ENCODE measurements at places on chromosomes 1 and 21. TPM values are rescaled to one million over a fixed set of nuclear protein-coding genes. Genes with fewer than 3 reads are reported as not detected.

GBP6 gene
- total RNA-seq: not detected

CACNA1S gene
- not detected for total RNA-seq

GRCh38 chr1:34019741-34020552, 145.1 kb downstream of the CSMD2 start:
- no peak for DNase-seq

DNA sequence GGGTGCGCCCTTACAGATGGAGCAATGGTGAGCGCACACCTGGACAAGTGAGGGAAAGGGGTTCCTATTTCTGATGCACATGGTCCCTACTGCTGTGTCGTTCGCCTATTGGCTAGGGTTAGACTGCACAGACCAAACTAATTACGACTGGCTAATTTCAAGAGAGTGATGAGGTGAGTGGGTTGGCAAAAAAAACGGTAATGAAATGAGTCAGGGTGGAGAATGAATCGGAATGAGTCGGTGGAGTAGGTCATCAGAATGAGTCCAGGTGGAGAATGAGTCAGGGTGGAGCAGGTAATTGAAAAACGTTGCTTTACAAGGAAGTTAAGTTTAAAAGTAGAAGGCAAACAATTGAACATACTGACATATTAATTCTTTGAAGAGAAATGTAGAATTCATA, 79.8 kb downstream of the WDR4 start:
- no peak for DNase-seq

DNA sequence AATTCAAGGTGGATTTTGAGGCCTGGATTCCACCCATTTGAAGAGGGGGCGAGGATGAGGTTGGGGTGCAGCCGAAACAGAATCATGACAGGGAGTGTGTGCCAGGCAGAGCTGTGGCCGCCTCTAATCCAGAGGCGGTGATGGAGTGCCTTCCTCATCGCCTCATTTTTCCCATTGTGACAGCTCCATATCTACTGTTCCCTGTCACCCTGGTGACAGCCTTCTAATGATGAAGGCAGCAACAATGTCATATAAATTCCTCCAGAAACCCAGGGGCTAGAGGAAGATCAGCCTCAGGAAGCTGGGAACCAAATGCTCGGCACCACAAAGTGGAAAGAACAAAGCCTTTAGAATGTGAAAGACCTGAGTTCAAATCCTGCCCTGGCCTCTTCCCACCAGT, 42.0 kb downstream of the LRRN2 start:
- DNase-seq: no peak

DNA sequence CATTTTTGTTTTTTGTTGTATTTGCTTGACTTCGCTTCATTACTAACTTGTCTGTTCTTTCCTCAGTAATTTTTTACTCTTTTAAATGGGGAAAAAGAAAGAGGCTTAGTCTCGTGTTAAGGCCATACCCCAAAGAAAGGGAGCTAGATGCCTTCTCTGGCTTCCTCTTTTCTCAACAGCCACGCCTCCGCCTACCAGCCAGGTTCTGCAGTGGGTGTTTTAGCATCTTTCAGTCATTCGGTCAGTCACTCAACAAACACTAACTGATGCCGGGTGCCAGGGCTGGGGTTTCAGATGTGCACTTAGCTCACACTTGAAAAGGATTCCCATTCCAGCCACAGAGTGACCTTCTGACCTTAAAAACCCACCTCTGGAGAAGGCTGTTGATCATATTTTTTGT, 46.3 kb upstream of the VAV3 start:
- no peak for DNase-seq

DNA sequence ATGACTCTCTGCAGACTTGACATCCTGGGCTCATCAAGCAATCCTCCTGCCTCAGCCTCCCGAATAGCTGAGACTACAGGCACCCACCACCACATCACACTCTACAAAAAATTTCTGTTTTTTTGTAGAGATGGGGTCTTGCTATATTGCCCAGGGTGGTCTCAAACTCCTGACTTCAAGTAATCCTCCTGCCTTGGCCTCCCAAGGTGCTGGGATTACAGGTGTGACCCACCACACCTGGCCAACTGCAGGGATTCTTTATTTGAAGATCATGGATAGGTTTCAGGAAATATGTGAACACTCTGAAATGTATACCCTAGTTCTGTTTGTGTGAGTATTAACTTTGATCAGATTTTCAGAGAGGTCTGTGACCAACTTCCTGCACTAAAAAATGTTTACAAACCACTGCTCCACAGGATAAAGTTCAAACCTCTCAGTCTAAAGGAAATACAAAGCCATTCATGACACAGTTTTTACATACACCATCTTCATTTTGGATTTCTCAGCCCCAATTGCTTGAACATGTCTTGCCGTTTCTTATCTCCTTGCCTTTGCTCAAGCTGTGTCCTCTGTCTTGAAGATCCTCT, 252.3 kb upstream of the FGGY start:
- no peak for DNase-seq

- no peak for DNase-seq
These were observed 12.1 kb upstream of the PDC start for GRCh38 chr1:186473047-186473446.

DNA sequence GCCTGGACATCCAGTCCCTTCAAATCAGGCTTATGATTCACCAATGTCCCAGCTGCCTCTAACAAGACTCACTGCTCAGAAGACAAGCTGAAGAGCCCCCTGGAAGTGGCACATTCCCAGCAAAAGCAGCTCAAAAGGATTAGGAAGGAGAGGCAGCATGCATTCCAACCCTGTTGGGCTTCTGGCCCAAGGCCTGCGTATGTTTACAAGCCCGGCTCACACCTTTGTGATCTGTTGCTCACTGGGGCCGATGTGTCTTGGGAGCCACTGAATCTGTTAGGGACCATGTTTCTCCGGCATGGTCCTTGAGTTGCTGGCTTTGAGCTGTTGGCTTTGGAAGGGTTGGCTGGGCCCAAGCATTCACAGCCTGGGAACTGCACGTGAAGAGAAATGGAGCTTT, 81.2 kb upstream of the C1orf174 start:
- no peak for DNase-seq

- DNase-seq: no peak
These were observed 8.7 kb downstream of the FAM131C start for GRCh38 chr1:16064536-16065268.

- DNase-seq: no peak
These were observed 178.7 kb downstream of the VAV3 start for GRCh38 chr1:107786203-107786845.

Measured in HT1080 (cell line).